ENCODE measurements at places on chromosomes 1 and 21.

- DNase-seq = no peak
These were observed 14.9 kb upstream of the CD101 start for GRCh38 chr1:116986421-116987255.

- no peak for DNase-seq
These were observed 87.0 kb downstream of the SYT14 start for GRCh38 chr1:210024996-210025395.

GRCh38 chr1:175857756-175858155, 114.4 kb upstream of the TNR start:
- DNase-seq = no peak

DNA sequence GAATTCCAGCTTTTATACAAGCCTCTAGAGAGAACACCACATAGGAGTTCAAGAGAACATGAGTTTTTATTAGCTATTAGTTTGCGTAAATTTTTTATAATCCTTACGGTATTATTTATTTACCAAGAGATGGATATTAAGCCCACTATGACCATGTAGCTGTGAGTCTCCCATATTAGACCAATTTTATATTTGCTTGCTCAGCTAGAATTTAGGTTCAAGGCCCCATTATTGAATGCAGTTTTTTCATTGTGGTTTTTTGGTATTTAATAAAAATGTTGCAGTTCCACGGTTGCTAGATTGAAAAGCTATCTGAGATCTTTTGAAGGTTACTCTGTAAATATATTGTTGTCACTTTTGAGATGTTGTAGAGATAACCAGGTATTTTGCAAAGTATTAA, 2.9 kb downstream of the PPP1R8 start:
- no peak for DNase-seq
